ENCODE measurements at places on chromosomes 5 and 9. TPM values are rescaled to one million over a fixed set of nuclear protein-coding genes. Genes with fewer than 3 reads are reported as not detected.
A peak's percentile ranks its signal among the peaks of the same experiment; 100 is the strongest.

- no peak for DNase-seq
Measured at GRCh38 chr9:2913026-2913425, 69.1 kb upstream of the PUM3 start.

The PCDHGA5 gene
- total RNA-seq: 0.02 TPM

The CCL27 gene
- not detected for total RNA-seq

DNA sequence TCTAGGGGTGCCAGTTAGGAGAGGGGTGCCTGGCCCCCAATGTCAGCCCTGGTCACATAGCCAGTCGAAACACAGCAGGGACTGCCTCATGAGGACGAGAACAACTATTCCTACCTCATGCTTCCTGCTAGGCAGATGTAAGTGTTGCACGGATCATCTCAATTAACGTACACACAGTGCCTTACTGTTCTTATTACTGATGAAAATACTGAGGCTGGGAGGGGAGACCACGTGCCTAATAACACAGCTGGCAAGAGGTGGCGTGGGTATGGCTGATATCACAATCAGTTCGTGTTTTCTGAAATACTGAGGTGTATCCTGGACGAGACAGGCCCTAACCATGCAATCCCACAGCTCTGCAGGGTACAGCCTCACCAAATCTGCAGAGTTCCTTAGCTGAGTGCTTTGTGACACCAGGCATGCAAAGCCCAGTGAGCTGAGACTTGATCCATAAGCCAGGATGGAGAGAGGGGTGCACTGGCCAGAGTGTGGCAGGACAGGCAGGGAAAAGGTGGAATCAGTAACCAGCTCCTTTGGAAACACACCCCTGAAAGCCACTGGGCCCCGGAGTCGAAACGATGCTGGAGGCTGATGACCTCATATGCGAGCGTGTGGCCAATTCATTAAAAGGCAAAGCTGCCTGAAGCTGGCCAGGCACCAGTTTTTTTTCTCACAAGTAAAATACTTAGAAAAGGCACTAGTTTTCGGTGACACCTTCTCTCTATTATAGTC is 63.9 kb downstream of the PRRT1B start:
- DNase-seq: peak; percentile 91

GRCh38 chr5:80569961-80570786 is at the start of gene ANKRD34B:
Gene ANKRD34B (minus strand): TSS chr5:80570280. CDS start chr5:80560019, 10,261 bp downstream.
- DNase-seq: peak; percentile 14

DNA sequence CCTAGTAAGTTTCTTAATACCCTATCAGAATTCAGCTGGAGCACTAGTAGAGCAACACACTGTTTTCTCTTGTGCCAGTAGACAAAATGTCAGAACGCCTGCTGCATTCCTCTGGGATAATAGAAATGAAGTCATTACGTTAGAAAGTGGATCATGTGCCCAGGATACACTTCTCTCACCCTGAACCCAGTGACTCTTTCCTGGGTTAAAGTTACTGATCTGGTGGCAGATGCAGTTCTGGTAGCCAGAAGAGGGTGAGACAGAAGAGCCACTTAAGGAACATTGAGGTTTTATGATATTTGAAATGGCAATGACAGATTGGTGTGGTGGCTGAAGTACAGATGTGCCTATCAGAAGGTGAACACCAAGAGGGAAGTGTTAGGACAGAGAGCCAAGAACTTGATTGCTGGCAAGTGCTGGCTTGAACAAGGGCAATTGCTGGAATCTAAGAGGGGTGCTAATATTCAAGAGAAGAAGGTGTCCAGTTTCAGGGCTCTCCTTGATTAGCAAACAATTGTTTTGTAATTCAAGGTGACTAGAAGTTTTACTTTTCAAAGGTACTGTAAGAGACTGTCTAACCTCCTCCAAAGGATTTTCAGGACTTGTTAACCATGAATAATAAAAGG is 93.7 kb upstream of the ERBIN start:
- DNase-seq: no peak

DNA sequence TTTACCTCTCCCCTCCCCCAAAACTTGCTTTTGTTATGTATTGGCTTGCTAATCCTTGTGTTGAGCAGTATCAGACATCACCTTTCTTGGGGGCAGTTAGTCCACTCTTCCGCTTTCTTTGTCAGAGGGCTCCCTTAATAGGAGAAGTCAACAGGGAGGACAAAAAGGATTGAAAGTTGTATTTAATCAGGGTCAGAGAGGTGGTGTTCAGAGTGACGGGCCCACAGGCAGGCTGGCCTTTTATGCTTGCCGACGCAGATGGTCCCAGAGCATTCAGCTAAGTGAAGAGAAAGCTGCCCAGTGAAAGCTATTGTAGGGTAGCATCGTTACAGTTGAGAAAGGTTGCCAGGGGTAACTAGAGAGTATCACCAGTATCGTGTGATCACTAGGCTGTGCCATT is 131.1 kb downstream of the ZCCHC7 start:
- no peak for DNase-seq

DNA sequence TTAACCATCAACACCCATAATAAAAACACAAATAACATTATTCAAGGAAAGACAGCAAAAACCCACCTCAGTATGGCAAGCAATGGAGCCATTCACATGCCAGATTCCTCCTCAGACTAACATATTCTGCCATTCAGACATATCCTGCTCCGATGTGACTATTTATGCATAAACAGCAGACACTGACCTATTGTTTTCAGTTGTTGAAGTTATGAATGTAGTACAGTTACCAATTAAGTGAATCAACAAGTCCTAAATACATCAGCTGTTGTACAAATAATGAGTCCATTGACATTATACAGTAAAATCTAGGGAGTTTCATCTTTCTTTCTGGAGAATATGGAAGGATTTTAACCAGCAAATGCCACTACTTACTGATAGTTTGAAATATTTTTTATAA is 131.7 kb downstream of the DENND1A start:
- DNase-seq: no peak
